ENCODE measurements at places on chromosomes 11 and 22.

GRCh38 chr11:36233204-36233603 is 56.0 kb downstream of the COMMD9 start:
- DNase-seq, result no peak

DNA sequence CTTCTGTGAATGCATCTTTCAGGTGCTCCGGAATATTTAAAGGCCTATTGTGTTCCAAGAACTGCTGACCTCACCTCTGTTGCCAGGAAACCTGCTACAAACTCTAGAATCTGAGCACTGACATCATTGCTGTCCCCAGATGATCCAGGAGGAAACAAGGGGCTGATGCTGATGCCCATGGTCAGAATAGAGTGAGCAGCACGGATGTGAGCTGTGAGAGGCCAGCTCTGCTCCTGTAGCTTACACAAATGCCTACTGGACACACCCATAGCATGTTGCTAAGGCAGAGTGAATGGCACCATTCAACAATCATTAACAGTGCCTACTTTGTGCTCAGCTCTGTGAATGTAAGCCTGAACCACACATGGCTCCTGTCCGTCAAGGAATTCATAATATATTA is 276.7 kb upstream of the API5 start:
- no peak for DNase-seq

- DNase-seq, result no peak
Observed at GRCh38 chr11:11836676-11837231, 5.0 kb upstream of the USP47 start.

DNA sequence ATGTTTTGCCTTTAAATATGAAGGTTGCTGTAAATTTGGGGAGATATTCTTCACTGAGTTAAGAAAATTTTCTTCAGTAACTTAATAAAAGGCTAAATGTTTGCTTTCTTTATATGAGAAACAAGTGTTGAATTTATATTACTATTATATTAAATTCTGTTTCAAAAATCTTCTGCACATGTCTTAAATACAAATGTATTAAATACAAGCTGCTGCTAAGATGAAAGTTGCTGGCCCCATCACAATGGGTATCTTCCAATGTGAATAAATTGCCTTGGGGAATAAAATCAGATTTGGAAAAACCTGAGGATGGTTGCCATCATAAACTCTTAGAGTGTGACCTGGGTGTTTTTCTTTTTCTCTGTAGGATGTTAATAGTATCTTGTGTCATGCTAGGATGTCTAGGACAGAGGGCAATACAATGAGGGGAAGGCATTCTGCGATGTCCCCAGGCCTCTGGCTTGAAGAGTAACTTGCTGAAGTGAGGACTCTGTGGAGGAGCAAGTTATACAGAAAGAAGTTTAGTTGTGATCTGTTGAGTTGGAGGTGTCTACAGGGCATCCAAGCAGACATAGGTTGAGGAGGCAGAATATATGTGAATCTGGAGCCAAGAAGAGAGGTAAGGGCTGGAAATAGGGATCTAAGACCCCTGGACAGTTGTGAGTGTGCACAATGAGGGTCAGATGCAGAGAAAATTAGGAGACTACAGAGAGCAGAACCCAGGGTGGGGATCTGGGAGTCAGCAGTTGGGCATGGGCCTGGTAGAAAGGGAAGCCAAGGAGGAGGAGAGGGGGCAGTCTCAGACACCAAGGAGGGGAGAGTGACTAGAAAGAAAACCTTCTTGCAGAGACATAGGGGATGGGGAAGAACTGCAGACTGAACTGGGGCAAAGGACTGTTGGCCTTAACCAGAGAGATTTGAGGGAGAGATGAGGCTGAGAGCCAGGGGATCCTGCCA is 4.8 kb downstream of the IGLL5 start:
- no peak for DNase-seq

DNA sequence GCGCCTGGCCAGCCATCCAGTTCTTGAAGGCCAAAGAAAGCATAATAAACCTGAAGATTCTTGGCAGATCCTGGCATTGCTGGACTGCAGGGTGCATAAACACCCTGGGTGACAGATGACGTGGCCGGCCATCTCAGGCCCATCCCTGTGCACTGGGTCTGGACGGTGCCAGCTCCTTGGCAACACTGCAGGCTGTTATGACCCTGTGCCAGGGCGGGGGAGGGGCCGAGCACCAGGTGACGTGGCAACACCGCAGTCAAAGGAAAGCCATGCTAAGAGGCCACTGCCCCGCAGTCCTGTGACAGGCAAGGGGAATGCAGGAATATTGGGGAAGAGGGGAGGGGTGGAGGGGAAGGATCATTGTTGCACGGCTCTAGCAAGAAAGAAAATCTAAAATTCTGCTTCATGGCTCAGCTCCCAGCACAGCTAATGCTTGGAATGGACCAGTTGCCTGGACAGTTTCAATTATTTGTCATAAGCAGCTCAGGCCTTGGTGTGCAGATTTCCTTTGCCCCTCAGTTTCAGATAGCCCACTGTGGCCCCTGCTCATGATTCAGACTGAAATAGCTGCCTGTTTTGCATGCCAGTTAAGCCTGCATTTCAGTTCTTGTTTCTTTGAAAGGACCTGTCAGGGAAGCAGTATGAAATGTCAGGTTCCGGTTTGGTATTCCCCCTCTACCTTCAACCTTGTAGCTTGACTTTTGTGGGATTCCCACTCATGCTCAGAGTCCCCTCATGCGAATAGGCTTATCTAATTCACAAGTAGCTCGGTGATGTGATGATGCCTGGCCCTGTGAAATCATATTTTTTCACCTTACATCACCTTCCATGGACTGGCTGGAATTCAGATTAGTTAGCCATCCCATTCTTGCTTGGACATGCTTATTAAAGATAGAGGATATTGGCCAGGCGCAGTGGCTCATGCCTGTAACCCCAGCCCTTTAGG is 29.7 kb upstream of the DDX6 start:
- DNase-seq, result no peak

- DNase-seq, result no peak
Observed at GRCh38 chr22:43413826-43414225, 2.0 kb downstream of the MPPED1 start.

DNA sequence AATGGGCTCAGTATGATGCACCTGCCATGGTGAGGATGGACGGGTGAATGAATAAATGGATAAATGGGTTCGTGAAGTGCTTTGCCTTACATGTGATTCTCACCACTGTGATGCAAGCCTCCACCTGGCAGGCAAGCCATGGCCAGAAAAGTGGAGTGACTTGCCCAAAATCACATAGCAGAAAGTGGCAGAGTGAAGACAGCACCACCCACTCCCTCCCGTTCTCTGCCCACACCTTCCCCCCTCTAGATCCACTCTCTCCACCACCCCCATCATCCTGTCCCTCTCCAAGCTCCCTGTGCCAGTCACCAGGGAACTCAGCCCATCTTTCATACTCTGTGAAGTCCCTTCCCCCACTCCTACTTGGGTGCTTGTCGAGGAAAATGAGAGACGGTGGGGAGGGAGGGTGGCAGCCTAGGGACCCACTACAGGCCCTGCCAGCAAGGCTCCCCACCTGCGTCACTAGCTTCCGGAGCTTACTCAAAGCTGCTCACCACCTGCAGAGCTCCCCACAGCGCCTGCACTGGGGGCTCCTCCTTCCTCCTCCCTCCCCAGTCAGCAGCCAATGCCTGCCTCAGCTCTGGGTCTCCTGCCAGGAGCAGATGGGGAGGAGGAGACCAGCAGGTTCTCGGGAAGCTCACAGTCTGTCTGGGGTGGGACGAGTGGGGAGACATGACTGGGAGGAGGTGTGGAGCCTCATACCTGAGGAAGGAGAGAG is 82.3 kb downstream of the PDE2A start:
- peak; percentile 69 for DNase-seq
